ENCODE measurements at places on chromosomes 6 and 20.

DNA sequence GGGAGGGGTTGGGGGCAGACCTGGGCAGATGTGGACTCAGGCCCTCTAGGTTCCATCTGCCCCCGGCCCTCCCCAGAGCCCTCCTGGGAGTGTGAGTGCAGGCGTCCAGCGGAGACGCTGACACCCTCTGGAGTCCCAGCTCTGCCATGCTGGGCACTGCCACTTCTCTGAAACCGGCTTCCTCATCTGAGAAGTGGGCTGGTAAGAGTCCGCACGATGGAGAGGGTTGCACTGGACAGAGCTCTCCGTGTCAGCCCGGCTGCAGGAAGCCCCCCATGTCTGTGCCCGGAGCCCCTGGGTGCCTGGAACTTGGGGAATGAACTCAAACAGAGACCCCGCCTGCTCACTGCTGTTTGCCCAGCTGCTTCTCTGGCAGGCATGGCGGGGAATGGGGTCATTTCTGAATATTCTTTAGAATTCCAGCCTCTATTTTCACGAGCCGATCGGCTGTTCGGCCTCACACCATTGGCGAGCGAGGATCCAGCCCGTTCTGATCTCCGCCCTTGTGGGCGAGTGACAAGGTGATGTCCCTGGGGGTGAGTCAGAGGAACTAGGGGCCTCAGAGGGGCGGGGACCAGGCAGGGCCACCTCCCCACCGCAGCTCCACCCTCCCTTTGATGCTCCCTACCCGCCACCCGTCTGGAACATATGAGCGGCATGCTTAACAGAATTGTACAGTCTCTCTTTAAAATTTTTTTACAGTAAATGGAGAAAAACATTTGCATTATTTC lies 47.8 kb upstream of the GATA5 start:
- DNase-seq: peak; percentile 87

GRCh38 chr6:168457653-168457934 lies 16.6 kb downstream of the SMOC2 start:
- DNase-seq: no peak

DNA sequence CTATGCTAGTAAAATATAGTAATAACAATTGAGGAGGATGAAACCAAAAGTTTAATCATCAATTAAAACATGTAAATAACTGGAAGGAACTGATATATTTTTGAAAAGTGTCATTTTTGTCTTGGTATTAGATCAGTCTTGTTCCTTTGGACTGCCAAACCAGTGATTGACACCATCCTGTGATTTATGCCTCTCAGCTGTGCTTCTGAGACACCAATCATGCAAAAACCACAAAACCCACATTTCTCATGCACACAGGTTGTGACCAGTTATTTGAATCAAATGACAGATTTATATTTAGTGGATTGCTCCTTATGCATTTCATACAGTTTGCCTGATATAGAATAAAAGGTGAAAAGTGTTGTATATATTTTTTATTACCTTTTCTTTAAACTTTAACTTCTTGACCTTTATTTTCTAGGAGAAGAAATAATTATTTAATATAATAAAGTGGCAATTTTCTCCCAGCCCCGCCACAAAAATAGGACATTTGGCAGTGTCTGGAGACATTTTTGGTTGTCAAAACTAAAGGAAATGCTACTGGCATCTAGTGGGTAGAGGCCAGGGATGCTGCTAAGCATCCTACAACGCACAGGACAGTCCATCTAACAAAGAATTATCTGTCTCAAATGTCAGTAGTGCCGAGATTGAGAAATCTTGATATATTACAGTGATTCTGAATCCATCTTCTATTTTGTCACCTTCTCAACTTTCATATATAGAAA lies 383.6 kb downstream of the BCKDHB start:
- DNase-seq: no peak

DNA sequence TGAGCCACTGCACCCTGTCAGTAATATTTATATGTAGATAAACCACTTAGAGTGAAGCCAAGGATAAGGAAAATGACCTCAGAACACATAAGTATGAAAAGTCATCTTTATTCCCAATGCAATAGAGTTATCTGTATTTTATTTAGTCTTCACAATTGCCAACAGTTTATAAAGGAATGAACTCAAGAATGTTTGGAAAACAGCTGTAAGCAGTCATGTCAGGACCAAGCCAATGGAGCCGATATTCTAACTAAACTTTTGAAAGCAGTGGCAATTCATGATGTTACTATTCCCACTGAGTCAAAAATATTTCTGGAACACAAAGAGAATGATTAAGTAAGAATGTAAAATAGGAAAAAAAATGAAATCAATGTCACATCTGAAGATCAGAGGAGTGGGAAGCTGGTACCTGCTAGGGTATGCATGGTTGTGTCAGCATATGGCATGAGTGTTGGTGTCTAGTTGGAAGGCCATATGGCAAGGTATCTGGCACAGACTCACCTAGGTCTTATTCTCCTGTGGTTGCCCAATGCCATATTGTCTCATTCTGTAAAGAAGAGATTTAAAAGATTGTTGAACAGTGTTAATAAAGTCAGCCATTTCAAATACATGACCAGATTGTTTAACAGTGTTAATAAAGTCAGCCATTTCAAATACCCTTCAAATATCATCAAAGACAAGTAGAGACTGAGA lies 118.2 kb downstream of the ADAT2 start:
- DNase-seq: no peak

- DNase-seq: no peak
Observed at GRCh38 chr6:143485967-143486366, 25.6 kb downstream of the FUCA2 start.

DNA sequence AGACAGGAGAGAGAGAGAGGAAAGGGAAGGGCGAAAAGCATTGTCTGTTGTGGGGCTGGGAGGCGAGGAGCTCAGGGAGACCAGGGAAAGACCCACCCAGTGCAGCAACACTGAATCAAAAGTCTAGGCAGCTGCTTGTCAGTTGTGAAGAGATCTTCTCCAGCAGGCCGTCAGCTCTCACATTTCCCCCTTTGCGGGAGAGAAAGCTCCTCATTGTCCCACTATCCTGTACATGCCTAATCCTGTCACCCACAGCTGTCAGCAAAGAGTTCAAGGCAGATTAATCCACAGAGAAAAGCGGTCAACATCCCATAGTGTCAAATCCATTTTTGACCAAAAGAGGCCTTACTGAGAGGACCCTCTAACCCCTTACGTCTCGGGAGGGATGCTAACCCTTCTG lies 27.3 kb downstream of the RNF182 start:
- DNase-seq: no peak

- DNase-seq: no peak
Observed at GRCh38 chr6:118859517-118860064, 34.4 kb upstream of the ASF1A start.

- DNase-seq: no peak
Observed at GRCh38 chr6:131183427-131184095, 48.3 kb downstream of the AKAP7 start.

DNA sequence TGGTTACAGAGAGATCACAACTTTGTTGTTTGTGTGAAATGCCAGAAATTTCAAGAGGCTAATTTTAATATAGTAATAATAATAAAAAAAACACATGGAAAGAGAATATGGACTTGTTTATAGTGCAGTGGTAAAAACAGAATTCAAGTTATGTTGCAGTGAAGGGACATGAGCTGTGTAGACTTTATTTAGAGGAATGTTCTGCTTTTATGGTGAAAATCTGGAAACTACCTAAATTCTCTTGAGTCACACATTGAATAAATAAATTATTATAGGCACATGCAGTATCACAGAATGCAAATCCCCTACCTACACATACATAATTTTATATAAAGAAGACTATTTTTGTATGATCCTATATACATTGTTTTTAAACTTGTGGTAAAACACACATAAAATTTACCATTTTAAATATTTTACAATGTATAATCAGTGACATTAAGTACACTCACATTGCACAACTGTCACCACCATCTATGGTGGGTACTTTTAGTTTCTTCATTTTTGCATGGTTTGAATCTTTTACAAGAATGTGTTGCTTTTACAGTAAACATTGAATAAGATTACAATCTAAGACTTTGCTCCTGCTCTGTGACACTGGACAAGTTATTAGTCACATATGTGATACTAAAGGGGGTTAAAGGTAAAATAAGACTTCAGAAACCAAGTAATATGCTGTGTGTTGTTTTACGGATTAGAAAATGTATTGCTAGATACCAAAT lies 107.4 kb downstream of the B3GAT2 start:
- no peak for DNase-seq

- no peak for DNase-seq
Observed at GRCh38 chr20:46127396-46128010, 9.4 kb downstream of the CD40 start.

Measured in activated CD4-positive, alpha-beta T cell treated with anti-CD3 and anti-CD28 coated beads, Interleukin-2, amount 10 ng/mL, durations not matched to agents 24 days and 14 days (primary cell).